Activated CD4-positive, alpha-beta T cell treated with anti-CD3 and anti-CD28 coated beads, Interleukin-2, amount 50 U/mL, for 24 hours (primary cell): ENCODE measurements at places on chromosomes 4 and X.

DNA sequence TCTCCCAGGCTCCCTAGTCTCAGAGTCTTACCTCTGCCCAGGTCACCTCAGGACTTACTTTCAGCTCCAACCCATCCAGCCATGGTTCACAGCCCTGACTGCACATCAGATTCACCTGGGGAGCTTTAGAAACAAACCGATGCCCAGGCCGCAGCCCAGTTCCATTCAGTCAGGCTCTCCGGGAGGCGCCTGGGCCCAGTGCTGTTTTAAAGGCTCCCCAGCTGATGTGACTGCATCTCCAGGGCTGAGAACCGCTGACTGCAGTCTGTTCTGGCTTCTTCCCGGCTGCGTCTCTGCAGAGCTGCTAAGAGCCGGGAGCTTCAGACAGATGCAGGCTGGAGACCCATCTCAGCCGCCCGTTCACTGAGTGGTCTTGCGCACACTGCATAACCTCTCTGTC, 44.4 kb upstream of the LGI2 start:
- DNase-seq: no peak

DNA sequence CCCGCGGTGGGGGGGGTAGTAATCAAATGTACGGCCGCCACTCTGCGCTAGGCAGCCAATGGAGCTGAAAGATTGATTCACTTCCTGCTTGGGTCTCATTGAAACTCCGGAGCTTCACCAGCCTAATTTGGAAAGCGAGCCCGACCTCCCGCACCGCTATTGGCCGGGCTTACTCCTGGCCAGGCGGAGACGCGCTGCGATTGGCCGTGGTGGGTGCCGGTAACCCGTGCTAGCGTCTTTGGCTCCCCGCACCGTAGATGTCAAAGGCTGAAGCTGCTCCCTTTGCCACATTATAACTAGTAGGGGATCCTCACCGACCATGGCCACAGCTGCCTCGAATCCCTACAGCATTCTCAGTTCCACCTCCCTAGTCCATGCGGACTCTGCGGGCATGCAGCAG, at the start of gene POU3F4:
POU3F4 (plus strand) TSS at position 285 of the 400 bp plus-strand sequence; CDS start at position 320, 35 bp downstream.
- DNase-seq: no peak

DNA sequence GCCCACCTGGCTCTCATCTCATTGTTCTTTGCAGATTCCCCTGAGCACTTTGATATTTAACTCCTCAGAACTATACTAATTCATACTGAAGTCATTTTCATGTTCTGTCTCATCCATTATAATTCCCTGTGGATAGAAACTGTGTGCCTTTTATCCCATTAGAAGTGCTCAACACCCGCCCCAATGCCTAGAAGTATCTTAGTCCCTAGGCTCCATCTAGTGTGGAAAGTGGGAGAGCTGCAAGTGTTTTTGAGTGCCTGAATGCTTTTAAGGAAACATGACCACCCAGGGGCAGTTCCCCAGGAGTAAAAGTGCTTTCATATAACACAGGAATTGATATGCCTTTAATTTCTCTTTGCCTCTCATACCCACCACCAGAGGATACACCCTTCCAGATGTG, 117.0 kb downstream of the CHRDL1 start:
- no peak for DNase-seq

DNA sequence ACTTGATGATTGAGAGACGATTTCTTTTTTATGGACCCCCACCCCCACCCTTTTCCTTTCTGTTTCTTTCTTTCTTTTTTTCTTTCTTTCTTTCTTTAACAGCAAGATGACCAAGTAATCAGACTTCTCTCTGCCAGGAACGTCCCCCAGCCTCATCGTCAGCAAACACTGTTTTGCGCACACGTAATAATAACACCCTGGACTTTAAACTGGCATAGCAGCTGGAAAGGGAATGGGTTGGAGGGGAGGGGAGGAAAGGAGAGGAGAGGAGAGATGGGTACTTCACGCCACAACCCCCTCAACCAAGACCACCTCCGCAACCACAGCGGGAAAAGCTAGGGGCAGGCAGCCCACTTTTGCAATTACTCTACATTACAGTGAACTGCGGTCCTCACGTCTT, 1.1 kb downstream of the GABRA2 start:
- DNase-seq: no peak

DNA sequence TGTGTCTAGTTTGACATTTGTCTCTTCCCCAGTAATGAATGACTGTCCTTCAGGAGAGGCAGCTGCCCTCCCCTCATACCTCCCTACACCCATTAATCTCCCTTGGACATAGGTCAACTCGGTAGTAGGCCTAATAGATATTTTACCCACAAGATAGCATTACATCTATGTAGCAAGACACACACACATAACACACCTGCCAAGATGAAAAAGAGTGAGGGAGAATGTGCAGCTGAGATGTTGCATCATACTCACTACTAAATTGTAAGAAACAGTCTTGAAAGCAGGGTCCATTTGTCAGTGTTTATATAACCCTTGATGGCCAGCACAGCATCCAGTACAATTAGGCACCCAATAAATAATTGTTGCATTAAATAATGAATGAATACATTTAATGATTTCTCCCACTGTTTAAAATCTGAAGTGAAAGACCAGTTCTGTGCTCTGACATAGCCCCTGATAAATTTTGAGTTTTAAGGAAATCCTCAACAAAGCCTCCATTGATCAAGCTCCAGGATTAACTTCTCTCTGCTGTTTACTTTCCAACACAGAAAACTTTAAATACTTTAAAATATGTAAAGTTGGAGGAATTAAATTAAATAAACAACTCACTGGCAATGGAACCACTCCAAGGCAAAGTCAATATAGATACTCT, 440.8 kb upstream of the RASGEF1B start:
- DNase-seq: no peak

DNA sequence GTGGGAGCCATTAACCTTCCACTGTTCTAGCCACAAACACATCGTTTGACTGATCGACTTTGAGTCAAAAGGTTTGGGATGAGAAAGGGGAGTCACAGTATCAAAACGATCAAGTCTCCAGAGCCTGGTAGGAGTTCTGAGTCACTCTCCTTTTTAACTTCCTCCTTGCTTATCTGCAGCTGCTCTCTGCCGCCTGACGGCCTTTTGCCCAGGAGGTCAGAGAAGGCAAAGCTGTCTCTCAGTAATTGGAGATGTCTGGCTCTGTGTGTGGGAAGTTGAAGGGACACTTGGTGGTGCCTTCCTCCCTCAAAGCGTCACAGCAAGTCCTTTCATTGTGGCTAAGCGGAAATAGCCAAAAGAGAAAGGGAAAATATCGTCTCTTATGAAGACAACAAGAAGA, 63.1 kb downstream of the ANOS1 start:
- no peak for DNase-seq

DNA sequence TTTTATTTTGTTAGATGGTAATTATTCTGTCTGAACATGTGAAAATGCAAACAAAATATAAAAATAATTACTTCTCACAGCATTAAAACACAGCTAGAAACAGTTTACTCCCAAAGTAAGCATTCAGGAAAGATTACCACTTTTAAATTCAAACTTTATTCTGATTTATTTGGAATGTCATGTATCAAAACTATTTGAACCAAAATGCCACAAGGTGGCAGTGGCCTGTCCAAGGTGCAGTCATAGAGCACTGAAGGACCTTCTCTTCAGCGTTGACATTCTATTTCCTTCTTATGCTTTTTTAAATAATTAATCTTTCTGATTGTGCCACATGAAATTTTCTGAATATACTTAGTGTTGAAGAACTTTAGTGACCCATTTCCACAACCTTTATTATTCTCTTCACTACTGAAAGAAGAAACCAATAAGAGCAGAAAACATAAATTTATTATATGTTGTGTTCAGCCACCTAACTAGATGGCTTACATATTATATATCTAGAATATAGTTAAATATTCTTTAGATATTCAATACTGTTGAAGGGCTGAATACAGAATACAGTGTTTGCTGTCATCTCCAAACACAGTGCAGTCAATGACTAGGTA, 283.6 kb downstream of the CFAP299 start:
- no peak for DNase-seq

DNA sequence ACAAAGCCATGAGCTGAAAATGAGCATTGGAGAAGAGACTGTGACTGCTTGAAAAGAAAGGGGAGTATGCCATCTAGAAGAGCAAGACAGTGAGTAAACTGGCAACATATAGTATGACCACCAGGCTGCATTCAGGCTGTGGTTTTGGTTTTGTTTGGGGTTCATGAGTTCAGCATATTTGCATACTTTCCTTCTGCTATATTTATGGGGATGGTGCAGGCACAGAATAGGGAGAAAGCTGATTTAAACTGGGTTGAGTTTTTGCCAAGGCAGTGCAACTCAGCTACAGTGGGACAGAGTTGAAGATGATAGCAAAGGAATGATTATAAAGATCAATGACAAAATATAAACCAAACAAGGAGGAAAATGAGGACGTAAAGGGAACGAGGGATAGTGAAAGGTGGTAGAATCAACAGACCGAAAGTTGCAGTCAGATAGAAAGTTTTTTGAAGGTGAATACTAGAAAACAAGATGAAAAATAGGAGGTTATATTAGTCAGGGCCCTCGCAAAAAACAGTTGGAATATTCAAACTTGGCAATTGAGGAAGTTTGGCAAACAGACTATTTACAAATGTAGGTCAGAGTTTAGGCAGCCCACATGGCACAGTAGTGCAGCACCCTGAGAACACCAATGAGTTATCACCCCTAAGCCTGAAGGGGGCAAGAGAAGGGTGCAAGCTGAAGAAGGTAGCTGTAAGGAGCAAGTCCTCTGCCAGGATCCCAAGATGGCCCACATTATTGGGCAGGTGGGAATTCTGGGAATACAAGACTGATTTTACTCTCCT, 114.8 kb upstream of the MAP9 start:
- DNase-seq: no peak

- no peak for DNase-seq
Measured at GRCh38 chrX:111695297-111695880, 14.4 kb downstream of the ALG13 start.

DNA sequence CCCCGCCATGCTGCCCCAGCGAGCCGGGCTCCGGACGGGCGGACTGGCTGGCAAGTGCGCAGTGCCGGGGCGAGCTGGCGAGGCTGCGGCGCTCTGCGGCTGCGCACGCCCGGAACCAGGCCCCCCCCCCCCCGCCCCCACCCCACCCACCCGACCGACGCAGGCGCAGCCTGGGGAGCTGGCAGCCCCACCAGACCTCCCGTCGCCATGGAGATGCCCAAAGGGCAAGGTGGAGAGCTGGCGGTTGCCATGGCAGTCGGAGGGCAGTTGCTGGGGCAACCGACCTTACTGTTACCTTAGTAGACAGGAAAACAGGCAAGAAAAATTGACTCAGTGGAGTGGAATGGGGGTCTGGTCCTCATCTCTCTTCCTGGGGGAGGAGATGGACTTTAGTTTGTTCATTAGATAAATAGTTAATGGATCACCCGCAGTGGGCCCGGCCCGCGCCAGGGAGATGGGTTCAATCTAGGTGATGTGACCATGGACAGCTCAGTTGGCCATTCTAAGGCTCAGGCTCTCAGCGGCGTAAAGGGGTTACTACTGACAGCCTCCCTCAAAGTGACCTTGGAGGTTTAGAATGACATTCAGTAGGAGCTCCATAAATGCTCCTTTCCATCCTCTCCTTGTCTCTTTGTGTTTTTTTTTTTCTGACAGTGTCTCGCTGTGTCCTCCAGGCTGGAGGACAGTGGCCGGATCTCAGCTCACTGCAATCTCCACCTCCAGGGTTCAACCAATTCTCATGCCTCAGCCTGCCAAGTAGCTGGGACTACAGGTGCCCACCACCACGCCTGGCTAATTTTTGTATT, at the start of gene PCSK1N:
PCSK1N (minus strand) TSS at position 87 of the 806 bp plus-strand sequence; CDS start at position 9, 78 bp downstream.
- no peak for DNase-seq

DNA sequence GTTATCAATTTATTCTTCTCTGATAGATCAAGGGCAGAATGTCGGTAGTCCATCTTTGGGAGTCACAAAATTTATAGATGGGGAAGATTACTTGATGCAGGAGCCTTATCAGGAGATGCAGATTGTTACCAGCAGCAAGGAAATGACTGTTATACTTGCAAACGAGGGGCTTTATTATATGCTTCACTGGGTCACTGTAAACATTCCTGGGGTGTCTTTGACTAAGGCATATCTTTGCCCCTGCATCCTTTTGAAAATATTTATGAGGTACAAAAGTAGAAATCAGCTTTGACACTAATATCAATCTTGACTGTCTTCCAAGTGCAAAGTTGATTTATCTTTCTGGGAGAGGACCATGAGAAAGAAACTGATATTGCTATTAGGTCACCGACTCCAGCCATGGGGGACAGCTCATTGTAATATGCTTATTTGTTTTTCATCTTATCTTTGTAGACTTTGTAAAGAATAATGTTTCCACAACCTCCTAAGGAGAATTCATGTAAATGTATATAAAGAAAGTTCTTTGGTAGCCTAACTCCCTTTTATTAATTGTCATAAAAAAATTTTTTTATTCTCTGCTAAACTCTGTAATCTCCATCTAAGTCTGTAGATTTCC, 177.3 kb upstream of the EMCN start:
- no peak for DNase-seq

DNA sequence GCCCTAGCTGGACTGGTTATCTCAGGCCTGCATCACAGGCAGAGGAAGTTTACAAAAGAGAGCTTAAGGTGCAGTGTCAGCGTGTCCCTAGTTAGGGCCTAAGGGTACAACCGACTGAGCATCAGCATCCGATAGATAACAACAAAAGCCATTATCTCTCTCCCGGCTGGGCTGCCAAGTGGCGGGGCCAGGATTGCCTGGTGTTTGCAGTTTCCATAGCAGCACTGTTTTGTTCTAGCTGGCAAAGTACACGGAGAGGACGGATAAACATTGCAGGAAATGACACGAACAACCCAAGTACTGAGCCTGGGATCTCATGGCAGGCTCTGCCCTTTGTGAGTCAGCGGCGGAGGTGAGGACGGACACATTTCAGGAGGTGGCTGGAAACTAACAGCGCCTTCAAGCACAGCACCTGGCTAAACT, 104.7 kb upstream of the NOCT start:
- no peak for DNase-seq

DNA sequence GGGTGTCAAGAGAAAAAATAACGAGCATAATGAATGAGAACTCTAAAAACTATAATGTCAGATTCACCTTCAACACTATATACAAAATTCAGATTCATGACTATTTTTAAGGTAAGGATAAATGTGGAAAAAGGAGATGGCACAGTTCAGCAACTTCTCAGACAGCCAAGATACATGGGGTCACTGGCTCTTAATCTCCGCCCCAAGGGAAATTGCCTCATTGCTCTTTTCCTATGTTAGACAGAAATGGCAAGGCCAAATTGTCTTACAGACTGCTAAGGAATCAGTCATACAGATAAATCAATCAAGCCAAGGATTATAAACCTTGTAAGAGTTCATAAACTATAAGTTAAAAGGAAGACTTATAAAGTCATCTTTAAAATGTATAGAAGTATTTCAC, 183.4 kb downstream of the OPHN1 start:
- DNase-seq: no peak

DNA sequence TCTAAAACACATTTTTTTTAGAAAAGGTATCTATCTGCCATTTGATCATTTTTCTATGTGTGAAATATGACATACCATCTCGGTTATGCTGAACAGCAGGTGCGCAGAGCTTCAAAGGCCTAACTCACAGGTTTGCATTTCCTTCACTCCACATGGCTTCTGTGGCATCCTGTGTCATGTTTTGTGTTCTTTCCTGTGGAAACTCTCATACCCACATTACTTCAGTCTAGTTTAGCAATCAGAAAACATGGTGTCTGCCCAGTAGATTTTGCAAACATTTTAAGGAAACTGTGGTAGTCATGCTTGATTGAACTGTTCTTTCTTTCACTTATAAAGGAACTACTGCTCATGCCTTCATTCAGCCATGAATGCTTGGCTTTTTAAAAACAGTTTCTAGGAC, 11.3 kb upstream of the ARAP2 start:
- DNase-seq: peak; percentile 39

GRCh38 chr4:136939781-136940180, 592.5 kb downstream of the PCDH18 start:
- DNase-seq: no peak

GRCh38 chr4:151004222-151004621, 10.9 kb downstream of the LRBA start:
- no peak for DNase-seq
